AG04449 (cell line): ENCODE measurements at places on chromosomes 5 and 9.

- DNase-seq, result no peak
Observed at GRCh38 chr5:179261301-179262125, 83.7 kb downstream of the ADAMTS2 start.

DNA sequence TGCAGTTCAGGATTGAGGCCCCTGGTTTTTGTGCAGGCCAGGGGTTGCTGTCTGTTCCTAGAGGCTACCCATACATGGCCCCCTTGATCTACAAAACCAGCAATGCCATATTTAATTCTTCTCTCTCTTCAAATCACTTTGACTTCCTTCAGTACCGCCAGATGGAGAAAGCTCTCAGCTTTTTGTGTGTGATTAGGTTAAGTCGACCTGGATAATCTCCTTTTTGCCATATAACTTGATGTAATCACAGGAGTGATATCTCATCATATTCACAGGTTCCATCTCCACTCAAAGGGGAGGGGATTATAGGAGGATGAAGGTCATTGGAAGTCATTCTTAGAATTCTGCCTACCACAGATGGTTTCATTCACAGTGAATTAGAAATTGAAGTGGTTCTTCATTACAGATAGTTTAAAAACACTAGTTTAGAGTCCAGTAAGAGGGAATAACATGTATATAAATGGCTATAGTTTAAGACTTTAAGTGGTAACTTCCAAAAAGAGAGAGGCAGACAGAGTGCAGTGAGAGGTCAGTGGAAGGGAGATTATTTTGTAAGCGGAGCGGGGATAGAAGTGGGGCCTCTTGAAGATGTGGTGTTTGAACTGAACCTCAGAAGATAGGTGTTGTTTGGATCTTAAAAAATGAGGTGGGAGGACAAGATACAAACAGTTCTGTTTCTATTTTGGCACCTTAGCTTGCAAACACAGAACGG is 85.9 kb downstream of the GALNT10 start:
- no peak for DNase-seq

DNA sequence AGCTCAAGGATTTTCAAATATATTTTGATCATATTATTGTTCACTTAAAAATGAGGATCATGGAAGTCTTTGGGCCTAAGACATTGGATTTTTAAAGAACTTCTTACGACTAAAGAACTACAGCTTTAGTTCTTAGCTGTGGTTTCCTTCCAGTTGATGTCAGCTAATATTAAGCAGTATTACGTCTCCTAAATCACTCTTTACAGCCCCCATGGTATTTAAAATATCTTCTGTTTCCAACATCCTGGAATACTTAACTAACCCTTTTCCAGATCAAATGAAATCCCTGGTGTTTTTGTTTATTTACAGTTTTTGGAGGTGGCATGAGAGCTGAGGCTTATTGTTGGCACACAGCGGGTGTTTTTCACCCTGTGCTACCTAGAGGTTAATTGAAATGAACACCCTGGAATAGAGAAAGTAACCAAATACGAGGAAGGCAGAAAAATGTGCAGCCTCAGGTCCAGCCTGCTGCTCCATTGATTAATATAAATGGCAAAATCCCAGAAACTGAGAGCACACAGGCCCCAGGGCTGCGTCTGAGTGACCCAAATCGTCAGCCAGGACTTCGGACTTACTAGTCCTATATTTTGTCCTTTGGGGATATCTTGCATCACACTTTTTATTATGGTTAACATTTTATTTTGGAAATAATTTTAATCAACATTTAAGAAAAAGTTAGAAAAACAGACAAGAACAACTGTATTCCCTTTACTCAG is 52.3 kb upstream of the ICE1 start:
- no peak for DNase-seq

DNA sequence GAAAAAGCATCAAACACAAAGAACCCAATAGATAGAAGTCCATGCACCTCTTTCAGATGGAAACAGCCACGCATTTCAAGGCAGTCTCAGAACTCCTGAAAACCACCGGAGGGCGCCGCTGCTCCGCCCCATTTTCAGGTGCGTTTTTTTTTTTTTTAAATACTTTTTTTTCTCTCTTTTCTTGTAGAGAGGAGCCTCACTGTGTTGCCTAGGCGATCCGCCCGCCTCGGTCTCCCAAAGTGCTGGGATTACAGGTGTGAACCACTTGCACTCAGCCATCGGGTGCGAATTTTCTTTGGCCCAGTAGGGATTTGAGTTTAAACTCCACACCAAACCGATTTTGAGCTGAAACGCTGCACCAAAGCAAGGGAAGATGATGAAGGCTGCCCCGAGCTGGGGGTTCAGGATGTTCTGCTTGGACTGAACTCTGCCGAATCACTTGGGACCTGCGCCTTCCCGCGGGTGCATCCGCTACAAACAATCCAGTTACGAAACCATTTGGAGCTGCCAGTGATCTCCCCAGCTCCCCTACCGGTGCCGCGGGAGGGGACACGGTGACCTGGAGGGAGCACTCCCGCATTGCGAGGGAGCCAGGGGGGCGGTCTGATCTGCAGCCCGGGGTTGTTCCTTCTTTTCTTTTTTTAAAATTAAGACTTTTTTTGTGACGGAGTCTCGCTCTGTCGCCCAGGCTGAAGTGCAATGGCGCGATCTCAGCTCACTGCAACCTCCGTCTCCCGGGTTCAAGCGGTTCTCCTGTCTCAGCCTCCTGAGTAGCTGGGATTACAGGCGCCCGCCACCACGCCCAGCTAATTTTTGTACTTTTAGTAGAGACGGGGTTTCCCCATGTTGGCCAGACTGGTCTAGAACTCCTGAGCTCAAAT is 1.4 kb downstream of the PTGR1 start:
- DNase-seq, result no peak

- DNase-seq, result no peak
Observed at GRCh38 chr5:17212996-17213395, 4.4 kb upstream of the BASP1 start.

- no peak for DNase-seq
Observed at GRCh38 chr9:87766697-87767096, 40.8 kb downstream of the CTSL start.

DNA sequence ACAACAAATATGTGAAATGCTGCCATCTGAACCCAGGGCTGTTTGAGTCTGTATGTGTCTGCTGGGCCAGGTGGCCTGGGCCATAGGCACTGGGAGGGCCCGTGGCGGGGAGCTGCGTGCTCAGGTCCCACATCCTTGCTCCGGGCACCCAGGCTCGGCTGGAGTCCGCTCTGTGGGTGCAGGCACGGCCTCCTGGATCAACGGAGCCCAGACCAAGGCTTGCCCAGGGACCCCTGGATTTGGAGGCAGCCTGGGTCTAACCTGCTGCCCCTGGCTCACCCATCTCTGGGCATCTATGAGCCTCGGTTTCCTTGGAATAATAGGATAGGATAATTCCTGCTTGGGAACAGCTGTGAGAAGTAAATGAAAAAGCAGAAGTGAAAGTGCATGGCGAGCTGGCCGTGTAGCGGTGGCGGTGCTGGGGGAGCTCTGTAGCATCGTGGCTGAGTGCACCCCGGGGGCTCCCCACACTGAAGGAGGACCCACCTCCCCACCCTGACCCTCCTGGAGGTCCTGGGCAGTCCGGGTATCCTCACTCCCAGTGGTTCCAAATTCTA is 1.2 kb downstream of the CDHR2 start:
- no peak for DNase-seq

DNA sequence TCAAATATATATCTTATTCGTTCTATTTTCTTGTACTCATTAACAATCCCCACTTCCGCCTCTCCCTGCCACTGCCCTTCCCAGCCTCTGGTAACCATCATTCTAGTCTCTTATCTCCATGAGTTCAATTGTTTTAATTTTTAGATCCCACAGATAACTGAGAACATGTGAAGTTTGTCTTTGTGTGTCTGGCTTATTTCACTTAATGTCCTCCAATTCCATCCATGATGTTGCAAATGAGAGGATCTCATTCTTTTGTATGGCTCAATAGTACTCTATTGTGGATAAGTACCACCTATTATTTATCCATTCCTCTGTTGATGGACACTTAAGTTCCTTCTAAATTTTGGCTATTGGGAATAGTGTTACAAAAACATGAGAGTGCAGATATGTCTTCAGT is 17.2 kb upstream of the CMYA5 start:
- DNase-seq, result no peak
